ENCODE measurements at places on chromosomes 5 and 9.

- no peak for DNase-seq
Measured at GRCh38 chr9:85167146-85167545, 497.6 kb downstream of the NTRK2 start.

DNA sequence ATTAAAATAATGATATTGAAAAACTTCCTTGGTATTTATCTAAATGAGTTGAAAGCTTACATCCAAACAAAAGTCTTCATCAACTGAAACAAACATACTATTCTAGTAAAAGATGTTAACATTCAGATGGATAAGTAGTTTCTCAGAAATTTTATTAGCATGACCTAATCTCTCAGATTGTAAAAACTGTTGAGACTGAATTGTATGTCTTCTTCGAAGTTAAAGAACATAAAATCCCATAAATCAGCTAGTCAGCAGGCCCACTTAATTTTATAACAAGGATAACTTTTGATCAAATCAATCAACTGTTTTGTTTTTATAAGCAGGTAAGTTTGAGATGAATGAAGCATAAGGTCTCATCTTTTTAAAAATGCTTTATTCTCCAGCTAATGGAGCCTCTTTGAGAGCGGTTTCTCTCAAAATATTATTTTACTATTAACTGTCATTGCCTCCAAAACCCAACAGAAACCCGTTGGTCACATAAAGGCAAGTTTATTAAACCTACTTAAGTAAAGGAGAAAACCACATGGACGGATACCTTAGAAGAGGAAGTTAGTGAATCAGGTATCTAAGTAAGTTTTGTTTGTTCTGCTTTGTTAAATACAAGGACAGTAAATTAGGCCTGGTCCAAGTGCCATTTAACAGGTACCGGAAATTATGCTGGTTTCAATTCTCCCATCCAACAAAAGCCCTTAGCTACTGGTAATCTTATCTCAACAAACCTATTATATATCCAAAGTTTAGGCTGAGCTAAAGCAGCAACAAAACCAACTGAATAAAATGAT, 457.0 kb downstream of the PDE4D start:
- DNase-seq = no peak

GRCh38 chr5:43041669-43042175, 1.6 kb upstream of the ANXA2R start:
- peak; percentile 78 for DNase-seq

DNA sequence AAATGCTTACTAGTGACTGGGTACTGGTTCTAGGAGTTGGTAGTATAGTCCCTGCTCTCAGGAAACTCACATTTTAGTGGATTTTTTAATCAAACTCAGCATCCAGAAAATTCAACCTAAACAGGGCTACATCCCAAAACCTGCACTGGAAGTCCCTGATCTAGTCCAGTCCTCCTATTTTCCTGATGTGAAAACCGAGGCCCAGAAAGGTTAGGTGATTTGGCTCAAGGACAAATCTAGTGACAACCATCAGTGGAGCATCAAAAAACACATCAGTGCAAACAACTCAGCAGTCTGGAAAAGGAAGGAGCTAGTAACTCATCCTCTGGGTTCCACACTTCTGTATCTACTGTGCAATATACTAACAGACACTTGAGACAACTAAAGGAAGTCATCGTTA, 38.2 kb downstream of the SERINC5 start:
- no peak for DNase-seq

DNA sequence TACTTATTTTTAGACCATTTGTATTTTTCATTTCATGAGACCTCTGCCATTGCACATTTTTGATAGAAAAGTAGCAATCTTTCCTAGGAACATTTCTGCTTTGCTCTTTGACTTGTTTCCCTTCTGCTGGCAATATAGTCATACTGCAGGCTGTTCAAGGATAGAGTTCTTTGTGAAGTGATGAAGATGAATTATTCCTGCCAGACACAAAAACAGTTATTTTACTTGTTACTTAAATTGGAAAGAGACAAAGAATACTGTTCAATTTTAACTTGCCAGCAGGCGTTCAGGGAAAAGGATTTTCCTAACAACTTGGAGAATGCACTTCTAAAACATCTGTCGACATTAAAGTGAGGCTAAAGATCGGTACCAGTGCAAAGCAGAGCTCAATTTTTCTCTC, 251.7 kb upstream of the ACTBL2 start:
- no peak for DNase-seq
